ENCODE measurements at places on chromosomes 16 and 17.

DNA sequence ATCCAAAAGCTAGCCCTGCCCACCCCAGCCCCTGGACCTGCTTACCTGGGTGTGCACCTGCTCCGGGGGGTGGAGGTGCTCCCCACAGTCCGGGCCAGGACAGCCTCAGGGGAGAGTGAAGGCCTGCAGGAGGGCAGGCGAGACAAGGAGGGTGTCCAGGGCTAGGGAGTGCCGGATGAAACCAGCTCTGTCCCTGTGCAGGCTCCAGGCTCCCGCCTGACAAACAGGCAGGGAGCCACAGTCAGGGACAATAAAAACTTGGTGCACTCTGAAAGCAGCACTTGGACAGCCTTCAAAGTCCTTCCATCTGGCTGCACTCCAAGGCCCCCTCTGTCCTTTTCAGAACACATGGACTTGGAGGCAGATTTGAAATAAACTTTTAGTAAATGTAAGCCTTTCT is 3.9 kb downstream of the PAQR4 start:
- no peak for DNase-seq

- no peak for DNase-seq
These were observed 89.8 kb downstream of the CYB561 start for GRCh38 chr17:63356337-63356757.

DNA sequence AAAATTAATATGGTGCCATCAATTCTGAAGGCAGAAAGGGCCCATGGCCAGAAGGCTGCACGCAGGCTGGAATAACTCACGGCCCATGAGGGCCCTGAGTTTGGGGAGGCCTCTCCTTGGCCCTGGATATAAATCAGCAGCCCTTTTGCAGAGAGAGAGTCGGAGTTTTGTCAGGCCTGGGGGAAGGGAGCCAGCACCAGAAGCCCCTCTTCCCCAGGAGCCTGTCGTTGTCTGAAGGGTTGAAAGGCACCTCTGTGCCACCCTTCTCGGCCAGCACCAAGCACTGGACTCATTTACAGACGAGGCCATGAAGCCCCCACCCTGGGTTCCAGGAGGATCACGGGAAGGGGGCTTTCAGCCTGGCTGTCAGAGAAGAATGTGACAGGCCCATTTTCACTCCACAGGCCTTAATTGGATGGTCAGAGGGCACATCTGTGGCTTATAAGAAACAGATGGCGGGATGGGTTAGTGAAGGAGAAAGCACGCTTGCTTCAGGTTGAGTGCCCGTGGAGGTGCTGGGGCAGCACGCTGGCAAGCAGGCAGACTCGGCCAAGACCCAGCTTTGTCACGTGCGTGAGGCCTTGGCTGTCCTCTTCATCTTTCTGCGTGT is 140.6 kb downstream of the CLEC16A start:
- DNase-seq = no peak

DNA sequence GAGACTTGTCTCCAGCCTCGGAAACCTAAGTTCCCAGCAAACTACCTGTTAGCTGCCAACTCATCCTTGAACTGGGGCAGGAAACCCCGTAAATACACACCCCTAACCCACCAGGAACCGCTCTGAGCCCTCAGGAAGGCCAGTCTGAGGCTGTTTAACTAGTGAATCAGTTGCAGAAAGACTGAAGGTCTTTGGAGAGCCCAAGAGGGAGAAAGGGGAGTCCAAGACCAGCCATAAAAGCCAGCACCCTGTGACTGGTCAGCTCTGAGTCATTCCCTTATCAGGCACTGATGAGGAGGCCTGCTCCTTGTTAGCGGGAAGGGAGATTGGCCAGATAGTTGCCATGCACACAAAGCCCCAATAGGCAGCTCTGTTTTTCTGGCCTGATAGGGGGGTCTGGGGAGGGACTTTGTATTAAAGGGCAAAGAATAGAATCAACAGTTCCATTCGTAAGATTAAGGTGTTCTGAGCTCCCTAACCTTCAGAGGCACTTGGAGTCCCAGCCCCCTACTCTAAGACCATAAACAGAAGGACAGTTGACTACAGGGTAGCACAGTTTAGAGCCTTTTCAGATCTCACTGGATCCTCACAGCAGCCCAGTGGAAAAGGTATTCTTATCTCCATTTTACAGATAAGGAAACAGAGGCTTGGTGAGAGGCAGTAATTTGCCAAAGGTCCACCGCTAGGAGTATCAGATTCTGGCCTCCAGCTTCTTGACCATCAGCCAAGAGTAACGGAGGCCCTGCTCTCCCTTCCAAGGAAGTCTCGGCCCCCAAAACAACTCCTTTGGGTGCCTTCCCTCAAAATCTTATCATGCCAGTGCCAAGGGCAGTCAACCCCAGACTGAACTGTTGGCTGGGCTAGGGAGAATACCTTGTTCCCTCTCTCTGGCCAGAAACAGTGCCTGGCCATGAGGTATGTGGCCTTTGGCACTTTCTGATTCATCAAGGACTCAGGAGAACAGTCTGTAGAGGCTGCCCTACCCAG is 2.2 kb upstream of the KRT19 start:
- no peak for DNase-seq

DNA sequence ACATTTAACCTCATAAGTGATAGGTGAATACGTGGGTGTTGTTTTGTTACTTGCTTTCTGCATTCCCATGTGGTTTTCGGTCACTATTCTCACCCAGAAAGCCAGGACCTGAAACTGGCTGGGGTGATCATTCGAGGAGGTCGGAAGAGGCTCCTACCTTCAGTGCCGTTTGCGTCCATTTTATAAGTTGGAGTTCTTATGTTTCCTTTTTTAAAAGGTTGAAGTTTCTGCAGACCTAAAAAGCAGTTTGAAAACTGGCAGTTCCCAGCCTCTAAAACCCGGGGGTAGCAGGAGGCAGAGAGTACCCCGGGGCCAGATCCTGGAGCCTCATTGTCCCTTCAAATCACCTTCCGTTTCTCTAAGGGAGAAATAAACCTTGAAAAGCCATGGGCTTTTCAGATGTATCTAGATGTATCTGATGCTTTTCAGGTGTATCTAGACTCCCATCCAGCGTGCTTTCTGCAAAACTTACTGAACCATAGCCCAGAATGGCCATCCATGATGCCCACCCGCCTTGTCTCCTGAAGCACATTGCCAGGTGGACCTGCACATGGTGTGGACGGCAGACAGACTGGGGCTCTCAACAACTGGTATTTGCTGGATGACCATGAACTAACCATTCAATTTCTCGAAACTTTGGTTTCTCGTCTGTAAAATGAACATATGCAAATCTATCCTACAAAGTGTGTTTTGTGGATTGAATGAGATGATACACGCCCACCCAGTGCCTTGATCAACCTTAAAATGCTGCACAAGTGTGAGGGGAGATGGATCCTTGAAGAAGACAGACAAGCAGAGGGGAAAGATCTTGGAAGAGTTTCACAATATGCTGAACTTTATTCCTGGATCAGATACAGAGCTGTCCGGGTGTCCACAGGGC is 1.3 kb downstream of the NLRC5 start:
- DNase-seq = no peak

DNA sequence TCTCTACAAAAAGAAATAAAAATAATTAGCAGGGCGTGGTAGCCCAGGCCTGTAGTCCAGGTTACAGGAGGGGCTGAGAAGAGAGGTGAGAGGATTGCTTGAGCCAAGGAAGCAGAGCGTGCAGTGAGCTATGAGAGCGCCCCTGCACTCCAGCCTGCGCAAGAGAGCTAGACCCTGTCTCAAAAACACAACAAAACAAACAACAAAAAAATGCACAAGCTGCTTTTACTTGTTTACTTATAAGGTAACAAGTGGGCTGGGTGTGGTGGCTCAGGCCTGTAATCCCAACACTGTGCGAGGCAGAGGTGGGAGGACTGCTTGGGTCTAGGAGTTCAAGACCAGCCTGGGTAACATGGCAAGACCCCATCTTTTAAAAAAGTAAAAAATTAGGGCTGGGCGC is 1.7 kb downstream of the CYTH1 start:
- no peak for DNase-seq

- no peak for DNase-seq
These were observed at the start of gene SDR42E1 for GRCh38 chr16:82011199-82011641. SDR42E1 (minus strand) TSS chr16:82011470; CDS start chr16:82000858, 10,612 bp downstream.

GRCh38 chr17:40615068-40615840 is 32.4 kb downstream of the SMARCE1 start:
- no peak for DNase-seq

DNA sequence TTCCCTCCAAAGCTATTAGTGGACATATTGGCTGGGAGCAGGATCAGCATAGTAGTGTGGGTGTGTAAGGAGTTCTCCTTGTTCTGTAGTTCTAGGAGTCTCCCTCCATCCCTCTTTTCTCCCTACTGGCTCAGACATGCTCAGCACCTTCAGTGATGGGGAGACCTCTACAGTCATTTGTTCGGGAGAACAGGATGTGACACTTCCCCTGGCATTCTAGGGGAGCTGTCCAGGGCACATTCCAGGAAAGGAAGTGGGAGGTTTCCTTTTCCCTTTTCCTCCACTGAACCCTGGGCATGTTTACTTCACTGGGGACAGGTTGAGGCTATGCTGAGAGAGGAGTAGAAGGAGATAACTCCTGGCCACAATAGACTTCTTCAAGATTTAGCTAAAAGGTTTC is 86.5 kb downstream of the MYH13 start:
- no peak for DNase-seq

GRCh38 chr16:49516382-49517036 is 142.9 kb downstream of the C16orf78 start:
- DNase-seq = no peak

DNA sequence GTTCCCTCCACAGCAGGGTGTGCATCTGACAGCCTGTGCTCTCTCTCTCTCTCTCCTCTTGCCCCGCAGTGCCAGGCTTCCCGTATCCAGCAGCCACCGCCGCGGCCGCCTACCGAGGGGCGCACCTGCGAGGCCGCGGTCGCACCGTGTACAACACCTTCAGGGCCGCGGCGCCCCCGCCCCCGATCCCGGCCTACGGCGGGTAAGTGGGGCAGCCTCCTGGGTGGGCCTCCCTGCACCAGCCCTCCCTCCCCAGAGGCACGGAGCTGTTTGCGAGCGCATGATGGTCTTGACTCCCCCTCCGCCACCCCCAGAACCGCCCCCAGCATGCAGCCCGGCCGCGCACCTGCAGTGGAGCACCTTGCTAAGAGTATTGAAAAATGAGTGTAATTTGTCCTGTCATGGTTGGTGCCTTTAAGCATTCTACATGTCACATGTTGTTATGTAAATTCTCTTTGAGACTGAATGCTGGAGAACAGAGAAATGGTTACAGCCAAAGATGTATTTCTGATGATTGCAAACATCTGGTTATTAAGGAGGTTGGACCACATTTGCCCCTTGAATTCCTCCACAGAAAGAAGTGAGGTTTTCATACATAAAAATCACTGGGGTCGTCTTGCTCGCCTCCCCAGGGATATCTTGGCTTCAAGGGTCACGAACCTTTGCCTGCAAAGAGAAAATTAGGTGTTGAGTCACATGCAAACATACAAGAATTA is 321.3 kb downstream of the RBFOX1 start:
- no peak for DNase-seq

GRCh38 chr17:17768424-17769088 is 68.2 kb downstream of the SREBF1 start:
- DNase-seq = no peak

- no peak for DNase-seq
These were observed 1.2 kb downstream of the EVI2A start for GRCh38 chr17:31320241-31320640.

GRCh38 chr16:75087375-75087979 is 29.1 kb downstream of the LDHD start:
- no peak for DNase-seq

GRCh38 chr16:86884390-86884650 is 306.0 kb downstream of the FOXL1 start:
- no peak for DNase-seq

DNA sequence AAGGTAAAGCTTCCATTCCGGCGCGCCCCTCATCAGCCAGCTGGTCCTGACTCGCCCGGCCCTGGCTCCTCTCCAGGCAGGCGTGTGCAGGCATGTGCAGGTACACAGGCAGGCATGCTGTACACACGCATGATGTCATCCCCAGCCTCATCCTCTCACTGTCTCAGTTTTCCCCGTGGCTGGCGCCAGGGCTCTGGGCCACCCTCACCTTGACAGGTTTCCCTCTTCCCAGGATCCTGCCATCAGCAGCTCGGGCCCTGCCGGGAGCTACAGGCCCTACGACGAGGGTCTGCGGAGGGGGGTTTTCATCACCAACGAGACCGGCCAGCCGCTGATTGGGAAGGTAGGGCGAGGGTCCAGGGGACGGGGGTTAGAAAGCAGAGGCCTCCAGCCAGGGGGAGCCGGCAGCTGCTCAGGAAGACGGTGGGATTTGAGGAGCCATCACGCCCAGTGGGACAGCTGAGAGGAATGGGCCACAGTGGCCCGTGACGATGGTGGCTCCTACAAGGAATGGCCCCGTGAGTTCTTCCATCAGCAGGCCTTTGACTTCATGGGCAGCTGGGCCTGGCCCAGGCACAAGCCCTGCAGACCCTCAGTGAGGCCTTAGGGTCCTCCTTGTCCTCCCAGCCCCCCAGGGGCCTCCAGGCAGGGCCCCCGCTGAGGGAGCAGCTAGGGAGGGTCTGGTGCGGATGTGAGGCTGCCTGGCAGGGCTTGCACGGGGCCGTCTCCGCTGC is 8.5 kb downstream of the GAA start:
- DNase-seq = no peak

GRCh38 chr16:74713876-74714275 is 13.2 kb upstream of the MLKL start:
- DNase-seq = no peak

DNA sequence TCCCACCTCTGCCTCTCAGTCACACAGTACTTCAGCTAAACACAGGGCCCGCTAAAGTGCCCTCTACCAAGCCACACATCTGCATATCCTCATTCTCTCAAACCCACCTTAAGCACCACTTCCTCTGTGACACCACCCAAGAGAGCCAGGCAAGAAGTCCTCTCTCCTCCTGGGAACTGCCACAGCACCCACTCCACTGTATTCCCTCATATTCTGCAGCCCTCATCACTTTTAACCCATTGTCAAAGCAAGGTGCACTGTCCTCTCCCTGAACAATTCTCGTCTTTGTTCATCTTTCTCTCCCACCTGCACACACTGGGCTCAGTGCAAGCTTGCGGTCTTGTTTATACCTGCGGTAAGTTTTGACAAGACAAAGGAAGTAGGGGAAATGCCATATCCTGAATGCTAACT is 13.6 kb downstream of the CHD9 start:
- DNase-seq = no peak

DNA sequence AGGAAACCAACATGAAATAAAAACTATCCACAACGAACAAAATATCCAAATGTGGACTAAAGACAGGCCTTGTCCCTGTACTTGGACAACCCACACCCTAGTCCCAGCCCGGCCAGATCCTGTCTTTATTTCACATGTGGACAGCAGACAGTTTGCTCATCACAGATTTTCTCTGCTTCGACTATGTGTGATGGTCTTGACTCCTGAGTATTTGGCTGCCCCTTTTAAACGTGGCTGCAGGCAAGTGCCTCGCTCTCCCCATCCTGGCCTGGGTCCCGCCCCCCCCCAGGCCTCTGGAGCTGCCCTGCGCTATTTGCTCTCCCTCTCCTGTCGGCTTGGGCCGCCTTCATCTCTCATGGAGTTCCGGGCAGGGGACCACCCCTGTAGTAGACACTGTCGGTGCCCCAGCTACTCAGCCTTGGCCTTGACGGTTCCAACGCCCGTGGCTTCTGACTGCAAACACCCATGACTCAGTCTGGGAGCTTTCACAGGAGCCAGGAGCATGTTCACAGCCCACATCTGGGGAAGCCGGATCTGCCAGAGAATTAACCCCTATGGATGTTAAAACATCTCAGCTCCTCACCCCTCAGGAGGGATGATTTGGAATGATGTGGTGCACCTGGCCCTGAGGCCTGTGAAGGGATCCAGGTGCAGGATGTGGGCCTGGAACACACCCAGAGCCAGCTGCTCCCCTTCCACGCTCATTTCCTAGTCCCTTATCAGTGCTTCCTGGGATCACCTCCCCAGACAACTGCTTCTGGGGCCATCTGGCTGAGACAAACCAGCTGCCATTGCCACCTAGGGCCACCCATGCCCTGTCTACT is 229.7 kb upstream of the RPL38 start:
- DNase-seq = no peak

GRCh38 chr16:11114366-11115164 is 141.4 kb downstream of the SOCS1 start:
- DNase-seq = no peak
